ENCODE measurements at places on chromosomes 1 and 21. TPM values are rescaled to one million over a fixed set of nuclear protein-coding genes. Genes with fewer than 3 reads are reported as not detected.

Gene TMCO2
- total RNA-seq: not detected

Gene FABP3
- total RNA-seq: not detected

Gene GOLT1A
- 1.1 TPM for total RNA-seq

Gene SPRR2B
- not detected for total RNA-seq

Gene AMY1A
- not detected for total RNA-seq

Gene MX2
- total RNA-seq: 3.6 TPM

Gene TTC13
- 12.6 TPM for total RNA-seq
